Activated CD4-positive, alpha-beta T cell treated with anti-CD3 and anti-CD28 coated beads for 1 hour (primary cell): ENCODE measurements at places on chromosomes 2 and 18.

- no peak for DNase-seq
Observed at GRCh38 chr2:55175254-55176093, 56.6 kb downstream of the CLHC1 start.

DNA sequence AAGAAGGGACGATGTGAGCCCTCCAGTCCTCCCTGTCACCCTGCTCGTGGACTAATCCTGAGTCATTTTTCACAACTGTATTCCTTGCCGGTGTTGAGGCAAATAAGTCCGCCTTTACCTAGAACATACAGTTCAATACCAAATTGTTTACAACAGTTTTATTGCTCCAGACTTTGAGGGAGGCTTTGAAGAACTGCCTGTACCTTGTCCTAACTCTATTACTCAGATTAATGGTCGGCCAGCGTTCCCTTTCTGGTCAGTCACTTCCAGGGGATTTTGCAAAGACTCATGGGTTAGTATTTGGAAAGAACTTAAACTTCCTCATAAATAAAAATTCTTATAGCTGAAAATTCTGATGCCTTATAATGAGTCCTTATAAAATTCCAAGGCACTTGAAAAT, 85.1 kb upstream of the ZNF532 start:
- DNase-seq: no peak

GRCh38 chr2:55358451-55358850, 61.2 kb downstream of the CCDC88A start:
- no peak for DNase-seq

GRCh38 chr18:7562491-7562890, 4.6 kb upstream of the PTPRM start:
- DNase-seq: no peak

DNA sequence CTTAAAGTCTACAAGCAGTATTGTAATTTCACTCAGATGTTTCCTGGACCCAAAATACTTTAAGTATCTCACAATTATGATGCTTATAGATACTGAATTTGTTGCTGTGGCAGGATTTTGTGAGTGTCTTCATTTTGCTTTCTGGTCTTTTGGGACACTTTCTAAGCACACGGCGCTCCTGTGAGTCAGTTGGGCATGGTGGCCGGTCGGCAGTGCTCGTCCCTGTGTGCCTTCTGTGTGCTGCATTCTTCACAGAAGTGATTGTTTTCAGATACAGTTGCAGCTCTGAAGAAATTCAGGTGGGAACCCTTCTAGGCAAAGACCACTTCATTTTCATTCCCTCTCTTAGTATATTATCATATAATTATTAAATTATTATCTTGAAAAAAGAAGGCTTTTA, 273.3 kb downstream of the ZNF407 start:
- DNase-seq: no peak

DNA sequence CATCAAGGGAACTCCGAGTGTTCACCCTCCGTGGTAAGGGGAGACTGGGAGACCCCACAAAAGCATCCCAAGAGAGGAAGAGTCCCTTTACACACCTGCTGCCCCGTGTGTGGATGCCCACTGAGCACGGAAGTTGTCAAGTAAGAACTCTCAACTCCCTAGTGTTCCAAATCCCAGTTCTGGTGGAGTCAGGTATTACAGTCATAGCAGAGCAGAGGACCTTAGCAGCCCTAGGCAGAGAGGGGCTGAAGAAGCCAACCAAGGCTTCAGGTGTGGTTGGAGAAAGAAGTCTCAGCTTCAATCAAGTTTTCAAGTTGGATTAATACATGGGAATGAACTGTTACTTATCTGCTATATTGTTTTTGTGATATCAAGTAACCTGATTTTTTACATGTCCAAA, 512.5 kb downstream of the RNF144A start:
- no peak for DNase-seq

DNA sequence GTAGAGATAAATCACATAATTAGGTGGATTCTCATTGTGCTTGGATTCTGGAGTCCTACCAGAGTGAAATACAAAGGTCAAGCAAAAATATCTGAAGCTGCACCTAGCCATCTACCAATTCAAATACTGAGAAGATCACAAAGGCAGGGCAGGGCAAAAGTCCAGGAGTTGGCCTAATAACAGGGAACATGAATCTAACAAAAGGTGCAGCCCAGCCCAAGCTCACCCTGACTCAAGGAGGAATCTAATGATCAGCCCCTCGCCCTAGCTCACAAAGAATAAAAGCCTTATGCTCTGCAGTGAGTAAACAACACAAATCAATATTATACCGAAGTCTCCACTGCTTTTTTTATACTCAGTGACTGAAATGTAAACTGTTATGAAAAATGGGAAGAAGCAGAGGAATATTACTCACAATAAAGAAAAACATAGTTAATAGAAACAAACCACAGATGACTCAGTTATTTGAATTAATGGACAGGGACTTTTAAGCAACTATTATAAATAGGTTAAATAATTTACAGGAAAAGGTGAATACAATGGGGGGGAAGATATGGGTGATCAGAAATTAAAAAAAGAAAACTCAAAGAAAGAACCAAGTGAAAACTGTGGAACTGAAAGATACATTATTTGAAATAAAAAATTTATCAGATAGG, 49.5 kb downstream of the ANTXR1 start:
- DNase-seq: no peak

GRCh38 chr18:24630346-24630880, 170.0 kb downstream of the HRH4 start:
- no peak for DNase-seq

DNA sequence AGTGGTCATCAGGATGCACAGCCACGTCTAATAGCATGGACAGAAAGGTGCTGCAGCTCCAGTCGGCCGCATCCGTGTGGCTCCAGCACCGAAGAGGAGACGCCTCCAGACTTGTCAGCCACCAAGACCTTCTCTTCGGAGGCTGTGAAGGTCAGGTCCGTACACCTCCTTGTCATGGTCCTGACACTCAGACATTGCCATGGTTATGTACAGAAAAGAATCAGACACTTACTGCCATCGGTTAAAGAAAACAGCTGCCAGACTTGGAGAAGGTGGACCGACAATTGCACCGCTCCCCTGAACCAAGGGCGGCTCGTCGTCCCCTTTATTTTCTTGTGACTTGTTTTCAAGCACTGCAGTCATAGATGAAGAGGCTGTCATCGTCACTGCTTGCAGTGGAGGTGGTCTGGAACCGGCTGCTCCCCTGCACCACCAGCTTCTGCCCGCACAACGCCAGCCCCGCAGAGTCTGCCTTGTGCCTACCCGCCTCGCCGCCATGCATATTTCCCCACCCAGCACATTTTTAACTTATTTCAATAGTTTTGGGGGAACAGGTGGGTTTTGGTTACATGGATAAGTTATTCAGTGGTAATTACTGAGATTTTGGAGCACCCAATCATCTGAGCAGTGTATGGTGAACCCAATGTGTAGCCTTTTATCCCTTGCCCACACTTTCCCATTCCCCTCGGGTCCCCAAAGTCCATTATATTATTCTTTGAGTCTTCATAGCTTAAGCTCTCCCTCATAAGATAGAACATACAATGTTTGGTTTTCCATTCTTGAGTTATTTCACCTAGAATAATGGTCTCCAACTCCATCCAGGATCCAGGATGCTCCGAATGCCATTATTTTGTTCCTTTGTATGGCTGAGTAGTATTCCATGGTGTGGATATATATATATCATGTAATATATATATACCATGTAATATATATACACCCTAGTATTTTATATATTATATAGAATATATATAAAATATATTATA, 18.1 kb downstream of the FBXO48 start:
- DNase-seq: no peak

- no peak for DNase-seq
Observed at GRCh38 chr18:54119524-54120019, 104.9 kb downstream of the MBD2 start.

DNA sequence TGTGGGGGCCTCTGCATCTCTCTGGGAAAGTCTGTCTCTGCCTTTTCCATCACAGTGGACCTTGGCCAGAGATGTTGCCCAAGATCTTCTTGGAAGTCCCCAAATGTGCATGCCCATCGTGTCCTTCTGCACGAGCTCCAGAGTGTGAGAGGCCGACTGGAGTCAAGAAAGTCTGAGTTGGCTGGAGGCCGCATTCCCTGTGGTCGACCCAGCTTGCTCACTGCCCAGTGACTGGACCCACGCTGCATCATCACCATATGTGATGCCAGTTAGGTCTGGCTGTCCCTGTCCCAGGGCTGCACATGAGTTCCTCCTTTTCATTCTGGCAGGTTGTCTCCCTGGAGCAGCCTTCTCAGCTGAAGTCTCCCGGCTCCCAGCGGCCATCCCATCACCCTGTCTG, 93.8 kb downstream of the ARL4C start:
- DNase-seq: no peak

DNA sequence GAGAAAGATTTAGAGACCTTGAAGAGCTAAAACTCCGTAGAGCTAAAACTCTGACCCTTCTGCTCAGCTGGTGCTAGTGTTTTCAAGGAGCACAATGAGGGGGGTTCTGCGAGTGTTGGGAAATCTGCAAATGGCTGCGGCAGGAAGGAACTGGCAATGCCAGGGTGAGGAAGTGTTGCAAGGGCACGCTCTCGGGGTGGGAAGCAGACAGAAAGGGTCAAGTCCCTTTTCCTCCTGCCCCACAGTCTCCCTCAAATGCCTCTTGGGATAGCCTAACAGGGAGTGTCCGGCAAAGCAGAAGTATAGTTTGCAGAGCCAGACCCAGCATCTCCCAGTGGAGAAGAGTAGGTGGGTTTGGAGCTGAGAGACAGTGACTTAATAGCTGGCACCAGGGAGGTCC, 60.5 kb downstream of the NCAPH start:
- DNase-seq: no peak

DNA sequence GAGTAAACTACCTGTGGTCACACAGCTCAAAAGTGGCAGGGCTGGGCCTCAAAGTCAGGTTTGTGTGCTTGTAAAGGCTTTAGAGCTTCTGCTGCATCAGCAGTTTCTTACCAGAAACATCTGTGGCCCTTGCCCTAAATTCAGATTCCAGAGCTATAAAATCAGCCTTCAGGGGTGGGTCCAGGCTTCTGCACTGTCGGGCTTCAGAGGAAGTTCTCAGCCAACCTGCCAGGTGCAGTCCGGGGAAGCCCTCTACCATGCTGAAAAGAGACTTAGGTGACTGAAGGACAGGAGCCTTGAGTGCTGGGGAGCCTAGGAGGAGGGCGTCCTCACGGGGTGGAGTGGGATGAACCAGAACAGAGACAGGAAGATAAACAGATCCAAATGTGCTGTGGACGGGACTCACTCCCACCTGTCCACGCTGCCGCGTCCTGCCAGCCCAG, 69.9 kb upstream of the HS6ST1 start:
- DNase-seq: no peak

GRCh38 chr2:26989156-26989555, 18.7 kb downstream of the MAPRE3 start:
- no peak for DNase-seq

GRCh38 chr2:150126143-150126740, 361.2 kb downstream of the RND3 start:
- DNase-seq: no peak

DNA sequence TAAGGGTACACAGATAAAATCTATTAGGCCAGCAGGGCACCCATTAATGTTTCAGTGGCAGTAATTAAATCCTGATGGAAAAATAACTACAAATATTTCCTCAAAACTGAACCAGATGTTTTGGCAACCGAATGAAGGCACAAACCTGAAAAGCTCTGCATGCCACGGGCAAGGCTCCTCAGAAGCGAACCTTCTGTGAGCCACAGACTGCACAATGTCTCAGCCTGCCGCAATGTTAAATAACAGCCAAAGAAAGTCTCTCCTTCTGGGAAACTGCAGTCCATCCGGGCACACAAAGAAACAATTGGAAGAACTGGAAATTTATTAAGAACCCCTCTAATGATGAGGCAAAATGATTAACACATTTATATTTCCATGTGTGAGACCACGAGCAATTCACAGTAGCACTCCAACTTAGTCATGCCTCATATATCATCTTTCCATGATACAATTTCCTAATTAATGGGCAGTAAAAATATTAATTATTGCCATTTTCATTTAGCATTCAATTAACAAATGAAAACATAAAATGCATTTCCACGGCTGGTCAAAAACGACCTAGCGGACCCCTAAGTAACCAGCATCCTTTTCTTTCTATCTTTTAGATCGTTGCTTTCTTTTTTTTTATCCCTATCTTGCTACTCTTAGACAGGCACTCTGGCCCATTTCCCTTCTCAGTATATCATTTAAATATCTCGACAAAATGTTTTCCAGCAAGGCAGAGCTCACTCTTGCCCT, 237.5 kb downstream of the EPHA4 start:
- no peak for DNase-seq

DNA sequence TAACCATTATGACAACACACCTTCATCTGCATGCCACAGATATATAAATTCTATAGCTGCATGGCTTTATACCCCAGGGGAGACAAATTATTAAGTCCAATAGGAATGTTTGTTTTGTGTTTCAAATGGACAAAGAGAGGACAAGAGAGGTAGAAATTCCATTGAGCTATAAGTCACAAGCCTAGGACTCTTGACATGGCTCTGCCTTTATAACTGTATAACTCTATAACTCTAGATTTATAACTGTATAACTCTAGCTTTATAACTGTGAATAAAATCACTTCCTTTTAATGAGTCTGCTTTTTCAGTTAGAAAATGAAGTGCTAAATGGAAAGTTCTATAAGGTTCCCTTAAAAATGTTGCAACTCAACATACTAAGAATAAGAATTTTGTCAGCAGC, 106.4 kb downstream of the SCN9A start:
- DNase-seq: no peak

- DNase-seq: no peak
Observed at GRCh38 chr2:71460056-71460455, 6.7 kb downstream of the DYSF start.

GRCh38 chr2:241933179-241933911, 63.8 kb downstream of the RTP5 start:
- DNase-seq: no peak

- no peak for DNase-seq
Observed at GRCh38 chr18:67864677-67865340, 348.3 kb upstream of the DSEL start.
